ENCODE measurements at places on chromosomes 2 and 18.
A peak's percentile ranks its signal among the peaks of the same experiment; 100 is the strongest.

- no peak for DNase-seq
Observed at GRCh38 chr2:120772261-120772660, 36.6 kb downstream of the GLI2 start.

- DNase-seq, result peak; percentile 28
Observed at GRCh38 chr2:63488118-63488713, 100.1 kb downstream of the WDPCP start.

DNA sequence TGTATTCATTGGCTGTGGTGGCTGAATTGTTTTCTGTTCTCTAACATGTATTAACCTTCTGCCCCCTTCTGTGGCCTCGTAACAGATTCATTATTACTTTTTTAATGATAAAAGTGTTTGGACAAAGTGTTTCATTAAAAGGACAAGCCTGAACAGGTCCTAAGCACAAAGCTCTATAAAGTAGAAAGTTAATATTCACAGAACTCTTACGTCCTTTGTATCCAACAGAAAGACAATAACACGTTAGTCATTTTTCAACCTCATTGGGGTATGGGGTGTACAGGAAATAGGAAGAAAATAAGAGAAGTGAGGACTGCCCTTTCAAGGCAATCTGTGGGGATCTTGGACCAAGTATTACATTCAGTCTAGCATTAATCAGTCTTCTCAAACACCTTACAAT is 105.5 kb upstream of the RGPD4 start:
- DNase-seq, result no peak

DNA sequence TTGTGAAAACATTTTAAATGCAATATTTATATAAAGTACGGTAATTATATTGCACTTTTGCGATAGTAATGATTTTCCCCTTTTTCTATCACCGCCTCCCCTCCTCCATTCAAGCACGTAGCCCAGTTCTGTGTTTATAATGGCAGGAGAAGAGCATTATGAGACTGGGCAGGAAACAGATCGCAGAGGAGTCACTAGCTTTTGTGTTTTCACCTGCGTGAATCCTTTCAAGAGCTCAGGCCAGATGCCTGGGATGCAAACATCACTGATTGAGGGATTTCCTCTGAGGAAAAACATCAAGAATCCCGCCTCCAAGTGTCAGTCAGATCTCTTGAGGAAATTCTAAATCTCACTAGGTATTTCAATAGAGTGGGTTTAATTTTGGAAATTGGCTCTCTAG is 178.4 kb upstream of the FN1 start:
- no peak for DNase-seq

DNA sequence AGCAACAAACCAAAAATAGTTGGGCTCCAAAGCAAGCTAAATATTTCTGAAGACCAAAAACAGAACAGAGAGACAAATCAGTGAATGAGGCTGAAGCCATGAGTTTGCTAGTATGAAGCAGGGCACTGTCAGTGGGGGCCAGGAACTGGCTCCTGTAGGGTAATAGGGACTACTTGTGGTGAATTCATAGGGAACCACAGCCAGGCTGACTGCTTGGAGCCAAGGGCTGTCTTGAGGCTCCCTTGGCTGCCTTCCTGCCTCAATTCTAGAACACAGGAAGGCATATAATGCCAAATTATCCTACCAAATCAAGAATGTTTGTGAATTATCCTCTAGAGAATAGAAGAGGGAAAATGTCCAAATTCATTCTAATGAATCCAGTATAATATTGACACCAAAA is 406.0 kb downstream of the CCDC85A start:
- no peak for DNase-seq

- DNase-seq, result no peak
Observed at GRCh38 chr2:44906972-44907371, 34.5 kb upstream of the SIX3 start.

- no peak for DNase-seq
Observed at GRCh38 chr2:328761-329160, 40.9 kb upstream of the ALKAL2 start.

- no peak for DNase-seq
Observed at GRCh38 chr2:237744613-237745249, 53.8 kb upstream of the RBM44 start.

DNA sequence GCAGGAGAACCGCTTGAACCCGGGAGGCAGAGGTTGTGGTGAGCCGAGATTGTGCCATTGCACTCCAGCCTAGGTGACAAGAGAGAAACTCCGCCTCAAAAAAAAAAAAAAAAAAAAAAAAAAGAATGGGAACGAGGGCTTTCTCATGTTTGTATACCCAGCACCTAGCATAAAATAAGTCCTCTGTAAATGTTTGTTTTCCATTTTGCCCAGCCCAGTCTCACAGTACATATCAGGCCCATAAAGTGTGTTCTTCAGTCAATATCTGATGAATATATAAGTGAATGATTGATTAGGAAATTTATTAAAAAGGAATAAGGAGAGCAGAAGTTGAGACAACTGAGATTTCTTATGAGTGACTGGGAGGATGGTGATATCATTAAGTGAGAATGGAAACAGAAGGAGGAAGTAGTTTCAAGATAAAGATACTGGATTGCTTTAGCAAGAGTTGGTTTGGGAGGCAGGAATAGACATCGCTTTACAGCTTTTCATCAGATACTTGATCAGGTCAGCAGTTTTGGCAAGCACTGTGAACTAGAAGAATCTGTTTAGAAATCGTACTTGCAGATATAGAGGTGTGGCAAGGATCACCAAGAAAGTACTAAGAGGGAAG is 327.5 kb downstream of the KIAA1328 start:
- no peak for DNase-seq

DNA sequence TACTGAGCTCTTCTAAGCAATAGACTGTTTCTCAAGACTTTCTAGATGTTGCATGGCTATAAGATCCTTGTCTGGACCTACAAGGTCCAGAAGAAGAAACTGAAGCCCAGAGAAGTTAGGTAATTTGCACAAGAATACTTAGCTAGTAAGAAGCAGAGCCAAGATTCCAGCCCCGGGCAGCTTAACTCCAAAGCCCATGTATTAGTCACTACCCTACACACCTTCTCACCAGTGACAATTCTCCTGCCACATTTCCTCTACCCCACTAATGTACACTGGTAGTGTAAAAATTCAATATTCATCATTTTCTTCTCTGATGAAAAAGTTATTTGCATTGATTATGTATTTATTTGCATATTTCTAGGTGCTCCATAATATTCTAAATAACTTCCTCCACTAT is 95.5 kb upstream of the CREB1 start:
- no peak for DNase-seq

GRCh38 chr2:201858281-201859184 is 52.2 kb downstream of the CDK15 start:
- DNase-seq, result no peak

GRCh38 chr2:77977471-77978063 is 455.4 kb upstream of the LRRTM4 start:
- no peak for DNase-seq

DNA sequence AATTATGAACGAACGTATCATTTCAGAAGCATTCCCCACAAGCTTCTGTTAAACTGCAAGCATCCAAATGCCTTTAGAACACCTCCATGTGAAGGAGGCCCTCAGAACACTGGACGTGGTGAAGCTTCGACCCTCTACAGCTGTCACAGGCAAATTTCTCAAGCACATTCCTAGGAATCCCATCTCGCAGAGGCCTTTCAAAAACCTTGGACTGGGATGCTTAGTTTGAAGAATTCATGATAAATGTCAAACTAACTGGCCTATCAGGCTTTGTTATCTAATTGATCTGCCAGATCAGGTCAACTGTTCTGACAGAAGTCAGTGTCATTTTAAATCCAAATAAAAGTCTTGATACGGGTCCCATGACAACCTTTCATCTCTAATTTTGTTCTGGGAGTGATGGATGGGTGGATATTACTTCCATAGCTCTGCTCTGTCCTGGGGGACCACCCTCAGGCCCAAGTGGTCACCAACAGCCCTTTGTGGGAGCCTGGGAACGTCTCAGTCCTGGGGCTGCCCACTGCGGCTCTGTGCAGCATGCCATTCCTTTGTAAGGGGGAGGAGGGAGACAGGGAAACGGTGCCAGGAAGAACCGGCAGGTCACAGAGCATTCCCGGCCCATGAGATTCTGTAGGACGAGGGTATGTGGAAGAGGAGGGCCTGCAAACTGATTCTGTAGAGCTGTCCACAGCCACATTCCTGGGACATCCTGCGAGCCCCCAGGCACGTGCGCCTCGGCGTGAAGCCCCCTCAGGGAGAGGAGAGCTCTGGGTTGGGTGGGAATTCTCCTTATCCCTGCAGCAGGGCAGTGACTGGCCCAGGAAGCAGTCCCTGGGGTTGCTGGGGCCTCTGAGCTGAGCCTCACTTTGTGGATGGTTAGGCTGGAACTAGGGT is 59.1 kb upstream of the PXDN start:
- DNase-seq, result no peak

- peak; percentile 89 for DNase-seq
Observed at GRCh38 chr2:234981197-234982095, 29.6 kb downstream of the SH3BP4 start.
